ENCODE measurements at places on chromosomes 11 and 22.

DNA sequence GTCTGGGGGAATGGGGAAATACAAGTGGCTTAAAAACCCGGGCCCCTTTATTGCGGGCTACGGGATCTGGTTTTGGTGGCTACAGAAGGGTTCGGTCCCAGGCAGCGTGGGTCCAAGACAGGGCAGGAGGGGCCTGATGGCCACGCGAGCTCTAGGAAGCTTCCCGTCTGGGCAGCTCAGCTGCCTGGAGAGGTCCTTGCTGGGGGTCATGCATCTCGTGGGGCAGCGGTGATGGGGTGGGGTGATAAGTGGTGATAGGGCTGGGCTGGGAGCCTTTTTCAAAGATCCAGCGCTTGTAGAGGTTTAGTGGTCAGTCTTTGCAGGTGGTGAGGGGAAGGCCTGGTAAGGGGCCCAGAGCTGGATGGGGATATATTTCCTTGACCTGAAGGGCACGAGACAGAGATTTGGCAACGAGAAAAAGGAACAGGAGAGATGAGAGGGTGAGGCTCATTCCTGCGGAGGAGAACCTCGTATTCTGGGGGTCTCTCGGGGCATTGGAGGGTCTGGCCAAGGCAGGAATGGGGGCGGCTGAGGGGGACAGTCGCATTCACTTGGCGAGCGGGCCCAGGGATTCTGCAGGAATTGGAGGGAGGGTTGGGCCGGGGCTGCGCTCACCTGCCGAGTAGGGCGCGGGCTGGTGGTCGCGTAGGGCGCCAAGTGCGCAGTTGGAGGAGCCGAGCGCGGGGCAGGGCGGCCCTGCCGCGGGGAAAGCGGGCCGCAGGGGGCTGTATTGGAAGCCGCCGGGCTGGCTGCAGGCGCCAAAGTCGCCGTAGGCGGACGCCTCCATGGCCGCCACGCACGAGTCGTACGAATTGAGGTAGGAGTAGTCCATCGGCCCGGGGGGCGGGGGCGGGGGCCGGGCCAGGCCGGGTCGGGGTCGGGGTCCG is 560 bp downstream of the PHOX2A start:
- no peak for DNase-seq

DNA sequence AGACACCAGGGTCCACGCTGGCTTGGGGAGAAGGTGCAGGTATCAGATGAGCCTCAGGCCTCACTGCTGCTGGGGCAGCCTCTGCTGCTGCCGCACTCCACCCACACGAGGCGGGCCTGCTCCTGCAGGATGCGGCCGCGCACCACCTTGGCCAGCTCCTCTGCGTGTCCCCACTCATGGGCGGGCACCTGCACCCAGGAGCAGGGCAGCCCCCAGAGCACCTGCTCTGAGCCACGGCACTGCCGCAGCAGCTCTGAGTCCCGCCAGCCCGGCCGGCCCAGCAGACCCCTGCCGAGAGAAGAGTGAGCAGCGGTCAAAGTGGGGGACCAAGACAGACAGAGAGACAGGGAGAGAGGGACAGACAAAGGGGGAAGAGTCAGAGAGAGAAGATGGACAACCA is 4.9 kb upstream of the MFNG start:
- DNase-seq = no peak

DNA sequence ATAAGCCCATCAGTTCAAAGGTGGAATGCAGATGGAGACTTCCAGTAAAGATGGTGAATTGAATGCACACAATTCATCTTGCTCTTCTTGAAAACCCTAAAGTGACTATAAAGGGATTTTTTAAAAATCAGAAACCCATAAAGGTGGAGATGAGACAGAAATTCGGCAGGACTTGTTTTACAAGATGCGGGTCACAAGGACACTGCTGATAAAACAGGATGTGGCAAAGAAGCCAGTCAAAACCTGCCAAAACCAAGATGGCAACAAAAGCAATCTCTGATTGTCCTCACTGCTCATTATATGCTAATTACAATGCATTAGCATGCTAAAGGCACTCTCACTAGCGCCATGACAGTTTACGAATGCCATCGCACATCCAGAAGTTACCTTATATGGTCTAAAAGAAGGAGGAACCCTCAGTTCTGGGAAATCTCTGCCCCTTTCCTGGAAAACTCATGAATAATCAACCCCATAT is 137.1 kb downstream of the NECTIN1 start:
- no peak for DNase-seq

GRCh38 chr22:42169055-42169469 is 38.5 kb upstream of the CYP2D6 start:
- peak; percentile 82 for DNase-seq

DNA sequence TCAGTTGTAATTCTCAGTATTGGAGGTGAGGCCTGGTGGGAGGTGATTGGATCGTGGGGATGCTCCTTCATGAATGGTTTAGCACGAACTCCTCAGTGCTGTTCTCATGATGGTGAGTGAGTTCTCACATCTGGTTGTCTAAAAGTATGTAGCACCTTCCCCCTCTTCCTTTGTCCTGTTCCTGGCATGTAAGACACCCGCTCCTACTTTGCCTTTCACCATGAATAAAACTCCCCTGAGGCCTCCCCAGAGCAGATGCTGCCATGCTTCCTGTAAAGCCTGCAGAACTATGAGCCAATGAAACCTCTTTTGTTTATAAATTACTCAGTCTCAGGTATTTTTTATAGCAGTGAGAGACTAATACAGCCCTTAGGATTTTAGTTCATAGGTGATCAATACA is 191.5 kb downstream of the MAML2 start:
- DNase-seq = no peak

DNA sequence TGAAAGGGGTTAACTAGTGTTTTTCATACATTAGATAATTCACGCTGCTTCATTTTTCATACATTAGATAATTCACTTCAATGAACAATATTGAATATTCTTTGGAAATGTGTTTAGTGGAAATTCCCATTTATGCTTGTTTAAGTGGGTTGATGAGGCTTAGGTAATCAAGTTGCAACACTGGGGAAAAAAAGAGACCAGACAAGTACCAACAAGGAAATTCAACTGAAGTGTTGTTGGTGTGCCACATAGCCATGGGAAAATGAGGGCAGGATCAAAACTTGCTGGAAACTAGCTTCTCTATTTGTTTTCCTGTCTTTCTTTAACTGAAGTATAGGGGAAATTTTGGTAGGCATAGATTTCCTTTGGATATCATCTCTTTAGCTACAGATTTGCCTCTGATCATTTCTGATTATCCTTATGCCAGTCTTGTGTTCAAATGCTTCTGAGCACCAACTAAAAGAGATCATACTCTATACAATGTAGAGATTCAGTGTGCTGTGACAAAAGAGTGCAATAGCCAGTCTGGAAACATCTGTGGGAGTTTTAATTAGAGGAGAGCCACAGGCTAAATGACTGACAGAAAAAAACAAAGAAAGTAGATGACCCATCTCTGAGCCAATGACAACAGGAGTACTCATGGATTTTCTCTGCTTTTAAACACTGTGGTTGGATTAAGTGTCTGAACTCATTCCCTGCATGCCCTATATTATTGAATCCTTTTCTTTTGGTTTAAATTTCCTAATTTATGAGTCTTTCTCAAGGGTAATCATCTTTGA is 67.6 kb upstream of the CTSC start:
- DNase-seq = no peak

GRCh38 chr11:99199341-99199740 is 178.6 kb downstream of the CNTN5 start:
- no peak for DNase-seq

DNA sequence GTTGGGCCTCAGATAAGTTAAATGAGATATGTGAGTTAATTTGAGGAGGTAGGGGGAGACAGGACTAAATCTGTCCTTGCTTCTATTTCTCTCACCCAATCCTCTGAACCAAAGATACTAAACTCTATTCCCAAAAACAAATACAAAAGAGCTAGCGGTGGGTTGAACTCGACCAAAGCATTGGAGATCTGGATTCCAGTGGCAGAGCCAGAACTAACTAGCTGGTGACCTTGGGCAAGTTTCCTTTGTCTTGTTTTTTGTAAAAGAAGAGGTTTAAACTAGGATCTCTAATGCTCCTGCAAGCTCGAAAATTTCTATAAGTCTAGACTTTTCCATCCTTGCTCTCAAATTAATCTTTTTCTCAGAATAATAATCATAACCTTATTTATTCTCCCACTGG is 1.5 kb downstream of the ME3 start:
- DNase-seq = no peak

- DNase-seq = no peak
These were observed 71.8 kb downstream of the XRRA1 start for GRCh38 chr11:74877132-74877531.

All from HuH-7.5 (cell line).